ENCODE measurements at places on chromosomes 3 and 15. TPM values are rescaled to one million over a fixed set of nuclear protein-coding genes. Genes with fewer than 3 reads are reported as not detected.

GRCh38 chr3:141070727-141071357 lies 19.7 kb downstream of the SPSB4 start:
- no peaks in the 10 kb centered on the region for H3K36me3 ChIP-seq
- H3K27me3 ChIP-seq = no peaks in the 10 kb centered on the region
- no peak overlapping the region for H3K4me3 ChIP-seq

- no peak for DNase-seq
- H3K27me3 ChIP-seq = no peaks in the 10 kb centered on the region
- H3K4me1 ChIP-seq = peaks cover 31% of the 10 kb centered on the region
These were observed 14.5 kb downstream of the CDV3 start for GRCh38 chr3:133588035-133588434.

The ZNF774 gene
- total RNA-seq = 3.2 TPM

GRCh38 chr3:119729996-119730395 lies 27.2 kb downstream of the CFAP91 start:
- H3K4me3 ChIP-seq = no peak overlapping the region
- no peak for DNase-seq
- H3K36me3 ChIP-seq = no peaks in the 10 kb centered on the region
- peaks cover 9% of the 10 kb centered on the region for H3K4me1 ChIP-seq
- H3K27me3 ChIP-seq = no peaks in the 10 kb centered on the region

DNA sequence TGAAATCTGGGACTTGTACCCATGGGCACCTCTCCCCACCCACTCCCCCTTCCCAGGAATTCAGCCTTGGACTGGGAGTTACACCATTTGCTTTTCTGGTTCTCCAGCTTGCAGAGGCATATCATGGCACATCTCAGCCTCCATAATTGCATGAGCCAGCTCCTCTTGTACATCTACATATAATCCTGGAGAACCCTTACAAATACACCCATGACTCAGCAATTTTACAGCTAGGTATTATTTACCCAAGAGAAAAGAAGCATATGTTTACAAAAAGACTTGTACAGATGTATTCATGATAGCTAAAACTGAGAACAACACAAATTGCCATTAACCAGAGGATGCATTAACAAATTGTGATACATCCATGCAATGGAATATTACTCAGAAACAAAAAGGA lies 58.4 kb downstream of the RPLP1 start:
- no peak overlapping the region for H3K27ac ChIP-seq
- DNase-seq = no peak
- H3K4me3 ChIP-seq = no peak overlapping the region
- no peaks in the 10 kb centered on the region for H3K4me1 ChIP-seq
- H3K27me3 ChIP-seq = peaks cover 24% of the 10 kb centered on the region

DNA sequence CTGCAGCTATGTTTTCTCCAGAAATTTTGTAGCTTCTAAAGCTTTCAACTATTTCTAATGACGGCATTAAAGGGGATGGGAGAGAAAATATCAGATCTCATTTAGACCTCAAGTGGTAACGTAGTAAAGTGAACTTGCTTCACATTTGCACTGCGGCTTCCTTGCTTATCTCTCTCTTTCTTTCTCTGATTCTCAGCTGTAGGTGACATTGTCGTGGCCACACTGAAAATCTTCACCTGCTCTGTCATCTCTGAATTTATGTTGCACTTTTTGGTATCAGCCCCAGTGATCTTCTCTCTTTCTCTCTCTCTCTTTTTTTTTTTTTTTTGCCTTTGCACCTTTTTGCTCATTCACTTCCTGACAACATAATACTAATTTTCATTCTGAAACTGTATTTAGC lies 254.1 kb upstream of the SATB1 start:
- H3K27me3 ChIP-seq = peaks cover 3% of the 10 kb centered on the region
- H3K4me3 ChIP-seq = no peak overlapping the region
- DNase-seq = no peak
- H3K36me3 ChIP-seq = no peaks in the 10 kb centered on the region
- no peak overlapping the region for H3K27ac ChIP-seq

All from chondrocyte (in vitro differentiated cells).